AG20443 (cell line): ENCODE measurements at places on chromosomes 7 and 10.

- DNase-seq, result no peak
Measured at GRCh38 chr7:67406976-67407375, 410.3 kb downstream of the TYW1 start.

DNA sequence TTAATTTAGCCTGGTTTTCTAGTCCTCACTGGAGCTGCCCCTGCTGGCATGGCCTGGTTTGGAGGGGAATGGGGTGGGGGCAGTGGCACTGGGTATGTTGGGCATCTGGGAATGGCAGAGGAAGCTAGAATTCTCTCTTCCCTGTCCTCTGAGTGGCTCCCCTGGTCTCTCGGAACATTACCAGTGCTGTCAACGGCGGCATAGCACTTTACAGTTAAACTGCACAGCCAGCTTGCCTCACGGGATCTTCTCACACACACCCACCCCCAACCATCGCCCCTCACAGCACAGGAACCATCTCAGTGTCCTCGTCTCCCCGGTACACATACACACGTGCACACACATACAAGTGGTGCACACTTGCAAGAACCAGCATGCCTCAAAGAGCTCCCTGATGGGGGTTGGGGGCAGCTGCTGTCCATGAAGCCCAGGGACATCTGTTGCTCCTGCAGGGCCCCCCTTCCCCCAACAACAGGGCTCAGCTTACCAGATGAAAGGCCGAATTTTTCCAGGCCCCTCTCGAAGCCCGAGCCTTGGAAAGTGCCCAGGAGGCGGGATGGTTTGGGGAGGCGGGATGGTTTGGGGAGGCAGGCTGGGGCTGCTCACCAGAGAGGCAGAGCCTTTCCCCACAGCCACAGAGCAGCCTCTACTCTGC is 41.0 kb downstream of the TSPAN15 start:
- DNase-seq, result no peak

DNA sequence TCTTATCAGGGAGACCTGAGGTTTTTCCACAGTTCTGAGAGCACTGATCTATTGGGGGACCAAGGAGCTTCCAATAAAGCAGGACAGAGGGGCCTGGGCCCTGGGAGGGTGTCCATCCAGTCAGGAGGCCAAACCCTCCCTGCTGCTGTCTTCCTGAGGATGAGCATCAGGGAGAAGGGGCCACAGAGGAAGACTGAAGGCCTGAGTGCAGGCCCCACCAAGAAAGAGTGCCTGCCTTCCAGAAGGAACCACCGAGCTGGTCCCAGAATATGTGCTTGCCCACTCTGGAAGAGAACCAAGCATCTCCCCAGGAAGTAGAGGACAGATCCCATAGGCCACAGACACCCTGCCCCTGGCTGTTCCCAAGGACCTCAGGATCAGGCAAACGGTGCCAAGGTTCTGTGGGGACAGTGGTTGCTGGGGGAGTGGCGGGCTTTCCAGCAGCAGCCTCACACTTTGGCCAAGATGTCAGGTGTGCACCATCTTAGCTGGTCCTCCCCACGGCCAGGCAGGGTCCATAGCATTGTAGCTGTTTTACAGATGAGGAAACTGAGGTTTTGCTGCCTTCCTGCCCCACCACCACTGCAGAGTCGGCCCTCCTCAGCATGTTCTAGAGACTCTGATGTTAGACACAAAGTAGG is 199.4 kb downstream of the GRID1 start:
- DNase-seq, result no peak

- no peak for DNase-seq
Measured at GRCh38 chr10:132814469-132814856, 28.5 kb upstream of the NKX6-2 start.

DNA sequence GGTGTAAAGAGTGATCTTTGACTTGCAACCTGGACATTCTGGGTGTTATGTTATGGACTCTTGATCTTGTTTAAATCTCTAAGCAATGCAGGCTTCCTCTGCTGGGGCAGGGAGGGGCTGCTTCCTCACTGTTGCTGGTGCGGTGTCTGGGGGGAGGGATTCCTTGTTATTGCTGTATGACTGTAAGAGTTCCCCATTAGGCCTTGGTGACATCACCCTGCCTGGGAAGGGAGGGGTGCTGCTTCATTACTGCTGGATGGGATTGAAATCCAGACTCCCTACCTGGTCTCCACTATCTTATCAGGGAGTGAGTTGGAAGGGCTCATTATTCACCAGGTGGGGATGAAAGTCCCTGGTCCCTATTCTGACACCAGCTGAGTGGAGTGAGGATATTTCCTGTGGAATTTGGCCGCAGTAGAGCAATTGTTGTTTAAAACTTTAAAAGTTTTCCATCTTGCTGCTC is 8.8 kb downstream of the OGDH start:
- DNase-seq, result peak; percentile 35

DNA sequence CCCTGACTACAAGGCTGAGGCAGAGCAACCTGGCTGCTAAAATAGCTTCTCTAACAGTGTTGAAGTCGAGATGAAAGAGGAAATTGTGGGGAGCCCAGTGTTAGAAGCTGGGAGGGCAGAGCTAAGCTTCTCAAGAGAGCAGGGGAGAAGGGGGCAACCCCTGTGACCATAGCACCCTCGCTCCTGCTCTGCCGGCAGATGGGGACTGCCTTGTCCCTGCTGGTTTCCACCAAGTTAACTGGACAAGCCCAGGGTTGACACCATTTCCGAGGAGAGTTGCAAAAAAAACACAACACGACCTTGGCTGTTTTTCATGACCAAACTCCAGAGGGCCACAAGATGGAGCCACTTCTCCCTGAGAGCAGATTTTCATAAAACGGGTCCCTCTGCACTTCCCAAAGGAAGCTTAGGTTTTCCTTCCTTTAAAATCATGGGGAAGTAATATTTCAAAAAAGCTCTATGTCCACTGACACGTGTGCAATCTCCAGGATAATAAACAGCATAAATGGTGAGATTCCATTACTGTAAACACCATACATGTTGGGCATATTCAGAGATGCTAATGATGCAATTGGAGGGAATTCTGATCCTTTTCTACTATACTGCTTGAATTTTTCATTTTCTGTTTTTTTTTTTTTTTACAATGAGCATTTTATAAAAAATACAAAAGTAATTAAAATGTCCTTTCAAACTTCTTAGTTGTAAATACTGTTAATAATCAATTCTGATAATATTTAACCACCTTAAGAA is 140.4 kb downstream of the PIP4K2A start:
- DNase-seq, result peak; percentile 54

DNA sequence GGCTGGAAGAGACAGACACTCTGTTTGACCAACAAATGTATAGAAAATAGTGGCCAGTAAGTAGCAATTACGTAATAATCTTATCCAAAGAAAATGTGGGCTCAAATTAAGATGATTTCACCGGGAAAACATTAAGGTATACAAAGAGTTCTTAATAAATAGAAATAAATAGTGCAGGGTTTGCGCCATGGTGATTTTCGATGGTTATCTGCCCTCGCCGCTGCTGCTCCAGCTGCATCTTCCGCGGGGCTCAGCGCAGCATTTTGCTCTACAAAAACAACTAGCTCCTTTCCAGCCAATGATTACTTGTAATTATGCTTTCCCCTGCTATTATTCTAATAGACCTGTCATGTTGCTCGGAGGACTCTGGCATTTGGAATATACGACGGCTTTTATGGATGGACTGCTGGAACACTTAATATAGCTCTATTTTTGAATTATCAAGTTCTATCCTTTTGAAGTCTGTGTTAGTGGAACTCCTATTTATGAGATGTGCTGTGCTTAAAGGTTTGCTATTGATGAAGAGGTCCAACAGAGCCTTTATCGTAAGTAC is 103.8 kb downstream of the BUB3 start:
- no peak for DNase-seq

DNA sequence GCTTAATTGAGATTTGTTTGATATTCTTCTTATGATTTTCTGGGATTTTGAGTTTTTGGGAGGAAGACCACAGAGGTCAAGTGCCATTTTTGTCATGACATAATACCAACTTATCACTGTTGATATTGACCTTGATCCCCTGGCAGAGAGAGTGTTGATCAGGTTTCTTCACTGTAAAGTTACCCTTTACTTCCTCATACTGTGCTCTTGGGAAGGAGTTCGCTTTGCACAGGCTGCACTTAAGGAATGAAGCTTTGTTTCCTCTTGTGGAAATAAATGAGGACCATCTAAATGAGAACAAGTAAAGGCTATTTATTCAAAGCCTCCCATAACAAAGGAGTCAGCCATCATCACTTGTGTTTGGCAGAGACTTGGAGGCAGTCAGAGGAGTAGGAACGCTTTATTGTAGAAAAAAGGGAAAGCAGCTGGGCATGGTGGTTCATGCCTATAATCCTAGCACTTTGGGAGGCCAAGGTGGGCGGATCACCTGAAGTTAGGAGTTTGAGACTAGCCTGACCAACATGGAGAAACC is 16.1 kb downstream of the ST7 start:
- no peak for DNase-seq

DNA sequence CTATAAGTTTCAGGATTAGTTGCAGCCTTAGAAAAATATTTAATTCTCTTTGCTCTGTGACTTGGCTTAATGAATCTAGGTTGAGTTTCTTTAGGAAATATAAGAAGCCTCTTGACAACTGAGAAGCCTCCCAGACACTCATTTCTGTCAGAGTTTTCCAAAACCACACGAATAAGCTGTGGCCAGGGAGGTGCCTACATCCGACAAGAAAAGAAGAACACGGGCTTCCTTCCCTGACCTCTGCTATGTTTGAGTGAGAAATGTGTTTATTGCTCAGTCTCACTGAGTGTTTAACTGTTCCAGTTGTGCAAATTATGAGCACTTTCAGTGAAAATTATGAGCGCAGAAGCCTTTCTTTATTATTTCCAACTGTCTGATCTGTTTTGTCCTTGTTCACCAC is 105.0 kb downstream of the TRIL start:
- no peak for DNase-seq

GRCh38 chr7:128774921-128775320 is 673 bp downstream of the OPN1SW start:
- no peak for DNase-seq

DNA sequence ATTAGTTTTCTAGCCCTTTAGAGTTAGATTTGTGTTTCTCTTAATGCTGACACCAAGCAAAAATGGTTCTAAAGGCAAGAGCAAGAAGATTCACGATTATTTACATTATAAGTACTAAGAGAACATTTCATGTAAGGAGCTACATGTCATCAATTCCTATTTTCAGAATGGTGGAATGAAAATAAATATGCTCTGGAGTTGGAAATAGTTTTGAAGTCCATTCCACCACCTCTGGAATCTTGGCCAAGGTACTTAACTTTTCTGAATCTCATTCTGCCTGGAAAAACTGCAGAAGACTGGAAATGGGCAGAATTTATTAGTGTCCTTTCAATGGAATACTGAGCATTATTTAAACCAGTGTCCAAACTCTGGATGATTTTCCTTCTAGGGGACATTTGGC is 125.1 kb upstream of the RAB11FIP2 start:
- no peak for DNase-seq

DNA sequence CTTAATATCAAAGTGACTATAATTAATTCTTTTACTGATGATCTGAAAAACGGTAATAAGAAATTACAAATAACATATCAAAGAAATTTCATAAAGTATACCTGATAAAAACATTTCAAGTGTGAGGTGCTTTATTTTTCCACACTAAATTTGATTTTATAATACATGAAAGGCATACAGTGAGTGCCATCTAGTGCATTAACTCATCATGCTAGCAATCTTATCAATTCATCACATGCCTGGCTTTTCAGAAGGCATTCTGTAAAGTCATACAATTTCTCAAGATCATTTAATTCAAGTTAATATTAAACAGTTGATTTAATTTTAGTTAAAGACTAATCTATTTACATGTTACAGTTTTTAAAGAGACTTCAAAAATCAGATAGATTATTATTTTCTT is 1020.9 kb downstream of the GATA3 start:
- DNase-seq, result no peak

GRCh38 chr7:74684921-74685320 is 27.4 kb downstream of the GTF2I start:
- DNase-seq, result no peak

DNA sequence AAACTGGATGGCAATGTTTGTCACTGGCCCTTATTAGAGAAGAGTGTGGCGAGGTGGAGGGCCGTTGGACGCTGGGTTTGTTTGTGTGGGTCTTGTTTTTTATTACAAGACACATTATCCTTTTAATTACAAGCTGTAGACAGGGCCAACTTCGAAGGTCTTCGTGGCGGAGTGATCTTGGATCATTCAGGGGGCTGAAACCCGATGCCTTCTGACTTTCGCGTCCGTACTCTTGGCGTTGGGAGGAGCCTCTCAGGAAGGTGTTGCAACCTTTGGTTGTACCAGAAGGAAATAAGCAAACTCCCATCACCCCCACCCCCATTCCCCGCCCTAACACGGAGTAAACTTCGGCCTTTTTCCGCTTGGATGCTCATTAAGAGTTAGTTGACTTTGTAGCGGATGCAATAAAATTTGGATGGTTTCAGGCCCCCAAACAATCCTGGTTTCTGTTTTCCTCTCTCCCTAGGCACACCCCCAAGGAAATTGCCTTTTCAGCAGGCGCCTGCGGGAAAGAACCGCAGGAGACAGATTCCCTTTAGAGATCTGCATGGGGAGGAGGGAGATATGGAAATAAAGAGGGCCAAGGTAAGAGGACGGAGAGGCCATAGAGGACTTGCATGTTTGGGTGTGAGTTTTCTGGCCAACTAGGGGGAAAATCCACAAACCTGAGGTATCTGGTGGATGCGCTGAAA is 294.5 kb upstream of the NFE2L3 start:
- DNase-seq, result peak; percentile 54

GRCh38 chr10:54372179-54372578 is 428.9 kb downstream of the PCDH15 start:
- DNase-seq, result no peak

DNA sequence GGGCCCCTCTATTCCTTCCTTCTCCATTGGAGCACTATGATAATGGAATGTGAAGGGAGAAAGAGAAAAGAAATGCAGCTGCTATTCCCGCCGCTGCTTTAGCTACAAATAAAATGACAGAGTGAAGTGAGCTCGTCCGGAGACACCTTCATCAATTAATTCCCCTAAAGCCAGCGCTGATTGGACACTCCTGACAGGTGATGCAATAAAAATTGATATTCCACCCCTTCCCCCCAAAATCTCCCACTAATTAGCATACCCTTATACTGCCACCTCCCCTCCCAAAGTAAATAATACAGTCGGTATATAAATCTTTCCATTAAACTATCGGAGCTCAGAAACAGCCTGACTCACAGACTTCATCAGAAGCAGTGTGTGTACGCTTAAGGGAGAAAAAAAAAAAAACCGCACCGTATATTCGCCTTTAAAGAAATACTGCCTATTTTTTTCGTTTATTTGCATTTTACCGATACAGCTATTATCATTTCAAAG is 7.3 kb downstream of the SKIDA1 start:
- no peak for DNase-seq

- DNase-seq, result peak; percentile 63
Measured at GRCh38 chr10:17989908-17990767, 38.4 kb downstream of the SLC39A12 start.

- no peak for DNase-seq
Measured at GRCh38 chr10:71661060-71661622, 58.4 kb downstream of the C10orf105 start.

GRCh38 chr7:18243731-18244130 is 216.1 kb upstream of the PRPS1L1 start:
- DNase-seq, result no peak
